Right ventricle myocardium superior (tissue), 1 donor: ENCODE measurements at places on chromosomes 3 and 15.
A peak's percentile ranks its signal among the peaks of the same experiment; 100 is the strongest.

DNA sequence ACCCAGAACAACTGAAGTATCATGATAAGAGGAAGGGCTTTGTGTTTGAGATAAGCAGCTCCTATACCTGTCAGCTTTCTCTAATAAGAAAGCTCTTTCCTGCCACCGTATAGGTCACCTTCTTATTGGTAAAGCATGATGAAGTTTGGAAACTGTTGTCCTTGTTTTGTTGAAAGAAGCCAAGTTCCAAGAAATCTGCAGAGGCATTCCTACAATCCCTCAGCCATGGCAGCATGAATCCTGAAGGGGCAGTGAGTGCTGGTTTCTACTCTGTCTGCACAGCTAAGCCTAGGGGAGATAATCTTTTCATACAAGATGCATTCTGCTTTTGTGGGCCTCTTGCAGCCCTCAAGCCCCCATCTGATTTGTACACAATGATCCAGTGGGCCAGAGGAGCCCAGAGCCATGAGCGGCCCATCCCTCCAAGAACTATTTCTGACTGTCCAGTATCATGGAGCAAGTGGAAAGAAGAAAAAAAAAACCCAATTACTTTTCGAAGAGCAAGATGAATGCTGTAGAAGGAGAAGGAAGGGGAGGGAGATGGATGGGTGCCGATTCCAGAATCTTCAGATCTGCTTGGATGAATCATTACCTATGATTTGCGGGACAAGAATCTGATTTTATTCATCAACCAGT lies 1.9 kb upstream of the THBS1 start:
- DNase-seq, result no peak

DNA sequence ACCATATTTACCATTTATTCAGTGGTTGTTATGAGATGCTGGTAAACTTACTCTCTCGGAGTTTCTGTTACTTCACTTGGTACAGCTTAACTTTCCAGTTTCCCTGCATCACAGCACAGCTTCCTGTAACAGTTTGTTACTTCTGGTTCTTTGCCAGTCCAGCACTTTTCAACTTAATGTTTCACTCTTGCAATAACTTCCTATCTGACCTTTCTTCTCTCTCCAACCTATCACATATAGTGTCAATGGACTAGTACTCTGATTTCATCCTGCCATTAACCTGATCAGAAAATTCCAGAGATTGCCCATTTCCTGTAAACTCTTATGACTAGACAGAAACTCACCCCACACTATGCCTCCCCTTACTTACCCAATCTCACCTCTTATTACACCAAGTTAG lies 3.9 kb upstream of the ATP11B start:
- no peak for DNase-seq

- no peak for DNase-seq
Observed at GRCh38 chr3:142990721-142991120, 10.6 kb upstream of the U2SURP start.

DNA sequence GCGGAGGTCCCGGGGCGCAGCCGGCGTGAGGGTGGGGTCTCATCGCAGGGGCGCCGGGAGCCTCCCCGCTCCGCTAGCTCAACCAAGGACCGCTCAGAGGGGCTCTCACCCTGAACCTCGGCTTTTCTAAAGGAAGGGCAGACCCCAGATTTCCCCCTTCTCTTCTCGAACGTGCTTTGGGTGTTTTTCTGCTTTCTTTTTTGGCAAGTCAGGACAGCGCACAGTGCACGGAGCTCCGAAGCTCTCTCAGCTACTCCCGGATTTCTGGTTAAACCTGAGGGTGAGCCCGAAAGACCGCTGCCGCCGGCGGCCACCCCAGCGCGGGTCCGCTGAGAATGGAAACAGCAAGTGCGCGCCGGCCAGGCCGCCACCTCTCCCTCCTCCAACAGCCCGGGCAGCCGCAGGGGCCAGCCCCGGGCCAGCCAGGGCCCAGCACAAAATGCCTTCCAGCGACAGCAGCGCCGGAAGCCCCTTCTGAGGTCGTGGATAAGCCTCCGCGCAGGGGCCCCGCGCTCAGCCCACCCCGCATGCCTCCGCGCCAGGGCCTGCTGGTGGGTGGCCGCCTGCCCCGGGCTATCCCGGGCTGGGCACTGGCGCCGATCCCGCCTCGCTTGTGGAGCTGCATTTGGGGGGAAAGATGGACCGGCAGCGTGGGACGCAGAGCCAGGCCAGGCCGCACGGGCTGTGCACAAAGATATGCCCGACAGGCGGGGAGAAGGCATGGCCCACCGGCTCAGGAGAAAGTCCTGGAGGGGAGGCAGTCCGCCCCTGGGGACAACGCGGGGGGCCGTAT lies 8.2 kb upstream of the OCA2 start:
- DNase-seq, result no peak

DNA sequence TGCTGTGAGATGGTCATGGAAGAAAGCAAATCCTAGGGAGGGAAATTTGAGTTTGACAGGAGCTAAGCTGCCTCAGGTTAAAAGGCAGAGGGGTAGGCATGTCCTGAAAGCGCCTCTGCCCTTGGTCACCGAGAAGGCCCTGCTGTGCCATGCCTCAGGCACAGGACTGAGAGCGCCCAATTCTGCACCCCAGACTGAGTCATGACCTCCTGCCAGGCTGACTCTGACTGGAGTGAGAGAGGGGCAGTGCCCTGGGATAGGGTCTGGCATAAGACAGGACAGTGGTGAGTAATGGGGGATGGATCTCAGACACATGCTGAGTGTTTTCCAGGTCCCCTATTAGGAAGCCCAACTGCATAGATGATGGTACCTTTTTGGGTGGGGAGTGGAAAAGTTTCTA lies 44.4 kb downstream of the EPHB1 start:
- DNase-seq, result no peak

GRCh38 chr3:170811515-170811914 lies 58.5 kb downstream of the RPL22L1 start:
- no peak for DNase-seq

DNA sequence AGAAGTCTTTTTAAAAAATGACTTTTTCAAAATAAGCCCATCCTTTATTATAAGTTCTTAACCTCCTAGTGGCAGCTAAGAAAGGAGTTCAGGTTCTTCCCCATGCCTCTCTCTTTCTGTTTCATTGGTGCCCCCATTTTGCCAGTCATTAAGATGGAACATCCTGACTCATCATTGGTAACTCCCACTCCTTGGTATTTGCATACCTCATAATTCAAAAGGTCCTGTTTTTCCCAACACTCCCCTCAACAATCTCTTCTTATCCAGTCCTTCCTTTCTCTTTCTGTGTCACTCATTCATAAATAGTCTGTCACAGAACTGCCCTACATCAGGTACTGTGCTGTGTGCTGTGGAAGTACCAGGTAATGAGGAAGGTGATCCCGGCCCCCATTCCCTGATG lies 394.0 kb downstream of the FOXP1 start:
- no peak for DNase-seq

DNA sequence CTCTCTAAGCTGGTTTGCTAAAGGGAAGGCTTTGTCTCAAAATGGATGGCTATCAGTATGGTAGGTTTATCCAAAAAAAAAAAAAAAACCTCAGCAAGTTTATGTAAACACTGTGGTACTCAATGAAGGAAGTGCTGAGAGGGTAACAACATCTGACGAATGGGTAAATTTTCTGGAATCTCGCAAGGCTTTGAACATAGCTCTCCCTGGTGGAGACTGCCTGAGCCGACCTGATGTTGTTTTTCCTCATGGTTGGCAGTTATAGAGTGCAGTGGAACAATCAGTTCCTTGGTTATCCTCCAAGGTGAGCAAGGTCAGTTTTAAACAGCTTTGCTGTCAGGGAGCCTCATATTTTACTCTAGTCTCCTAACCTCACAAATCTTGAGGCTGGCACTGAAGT lies 94.6 kb downstream of the ZPLD1 start:
- no peak for DNase-seq

- no peak for DNase-seq
Observed at GRCh38 chr3:189883113-189883753, 237.5 kb downstream of the P3H2 start.

DNA sequence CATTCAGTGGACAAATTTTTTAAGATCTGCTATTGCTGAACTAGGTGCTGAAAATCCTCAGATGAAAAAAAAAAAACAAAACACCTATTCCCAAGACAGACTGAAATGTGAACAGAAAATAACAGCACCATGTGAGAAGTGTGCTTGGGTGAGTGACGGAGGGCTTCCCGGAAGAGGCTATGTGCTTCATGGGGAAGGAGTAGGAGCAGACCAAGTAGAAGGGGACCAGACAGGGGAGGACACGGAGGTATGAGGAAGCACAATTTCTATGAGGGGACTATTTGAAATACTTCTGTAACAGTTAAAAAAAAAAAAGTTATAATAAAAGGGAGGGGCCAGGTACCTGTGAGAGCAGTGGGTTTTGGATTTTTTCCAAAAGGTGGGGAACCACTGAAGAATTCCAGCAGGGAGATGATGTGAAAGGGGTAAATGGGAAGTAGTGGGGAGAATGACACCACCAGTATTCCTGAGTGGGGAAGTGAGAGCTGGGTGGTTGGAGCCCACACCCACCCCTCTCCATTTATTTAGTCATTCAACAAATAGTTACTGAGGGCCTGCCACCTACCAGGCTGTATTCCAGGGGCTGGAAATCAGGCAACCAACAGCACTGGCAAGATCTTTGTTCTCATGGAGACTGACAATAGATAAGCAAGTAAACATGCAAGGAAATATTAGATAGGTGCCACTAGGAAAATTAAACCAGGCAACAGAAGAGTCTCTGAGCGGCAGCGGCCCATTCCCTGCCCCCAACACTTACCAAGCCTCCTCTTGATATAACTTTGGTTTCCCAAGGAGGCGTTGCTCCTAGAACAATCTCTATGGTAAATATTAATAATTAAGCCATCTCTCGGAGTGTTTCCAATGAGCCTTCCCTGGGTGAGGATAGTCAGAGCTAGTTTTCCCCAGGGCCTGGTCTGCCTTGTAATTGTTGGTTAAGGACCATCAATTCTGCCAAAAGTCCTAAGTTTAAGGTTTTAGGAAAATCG lies 3.8 kb upstream of the USP3 start:
- DNase-seq, result no peak

GRCh38 chr3:146581080-146581601 lies 24.0 kb downstream of the PLSCR5 start:
- no peak for DNase-seq

GRCh38 chr15:46956456-46956855 lies 760.8 kb upstream of the SEMA6D start:
- DNase-seq, result peak; percentile 40

- DNase-seq, result no peak
Observed at GRCh38 chr15:80761754-80762153, 17.4 kb upstream of the CEMIP start.

- DNase-seq, result no peak
Observed at GRCh38 chr15:39585871-39586301, 5.0 kb downstream of the THBS1 start.

DNA sequence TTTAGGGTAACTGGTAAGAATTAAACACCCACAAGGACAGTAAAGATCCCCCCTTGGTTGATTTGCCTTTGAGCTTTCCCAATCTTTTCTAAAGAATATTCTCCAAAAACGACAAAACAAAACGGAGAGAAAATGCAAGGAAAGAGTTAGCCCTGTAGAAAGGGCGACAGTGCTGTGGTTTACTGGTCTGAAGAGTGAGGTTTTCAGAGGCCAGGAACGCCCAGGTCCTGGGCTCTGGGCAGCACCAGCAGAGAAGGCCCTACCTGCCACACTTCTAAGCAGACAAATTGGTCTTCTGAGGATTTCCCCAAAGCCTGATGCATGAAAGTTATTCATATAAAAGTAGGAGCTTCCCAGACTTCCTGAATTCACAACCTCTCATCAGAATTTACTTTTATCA lies 119.3 kb downstream of the KCNMB2 start:
- DNase-seq, result no peak

- no peak for DNase-seq
Observed at GRCh38 chr3:66256806-66257205, 36.0 kb downstream of the SLC25A26 start.

DNA sequence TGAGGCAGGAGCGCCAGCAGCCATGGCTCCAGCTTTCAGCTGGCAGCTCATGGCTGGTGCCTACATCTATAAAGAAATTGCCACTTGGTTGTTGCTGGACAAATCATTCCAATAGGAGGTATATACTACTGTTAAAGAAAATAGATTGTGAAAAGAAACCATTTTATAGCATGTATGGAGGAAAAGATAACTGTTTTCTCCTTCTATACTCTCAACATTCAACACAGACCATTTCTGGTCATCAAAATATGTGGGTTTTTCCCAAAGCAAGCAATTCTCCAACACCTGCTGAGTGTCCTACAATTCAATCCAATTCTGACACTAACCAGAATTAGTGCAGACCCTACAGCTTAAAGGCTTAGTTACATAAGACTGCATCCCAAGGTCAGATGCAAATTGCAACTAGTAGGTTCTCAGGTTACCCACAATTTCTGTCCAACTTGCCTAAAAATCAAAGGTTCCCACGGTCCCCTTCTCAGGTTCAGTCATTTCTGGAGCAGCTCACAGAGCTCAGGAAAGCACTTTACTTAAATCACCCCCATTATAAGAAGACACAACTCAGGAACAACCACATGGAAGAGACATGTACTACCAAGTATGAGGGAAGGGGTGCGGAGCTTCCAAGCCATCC lies 42.4 kb upstream of the STRIT1 start:
- no peak for DNase-seq
